AG20443 (cell line): ENCODE measurements at places on chromosomes 2 and 18.

DNA sequence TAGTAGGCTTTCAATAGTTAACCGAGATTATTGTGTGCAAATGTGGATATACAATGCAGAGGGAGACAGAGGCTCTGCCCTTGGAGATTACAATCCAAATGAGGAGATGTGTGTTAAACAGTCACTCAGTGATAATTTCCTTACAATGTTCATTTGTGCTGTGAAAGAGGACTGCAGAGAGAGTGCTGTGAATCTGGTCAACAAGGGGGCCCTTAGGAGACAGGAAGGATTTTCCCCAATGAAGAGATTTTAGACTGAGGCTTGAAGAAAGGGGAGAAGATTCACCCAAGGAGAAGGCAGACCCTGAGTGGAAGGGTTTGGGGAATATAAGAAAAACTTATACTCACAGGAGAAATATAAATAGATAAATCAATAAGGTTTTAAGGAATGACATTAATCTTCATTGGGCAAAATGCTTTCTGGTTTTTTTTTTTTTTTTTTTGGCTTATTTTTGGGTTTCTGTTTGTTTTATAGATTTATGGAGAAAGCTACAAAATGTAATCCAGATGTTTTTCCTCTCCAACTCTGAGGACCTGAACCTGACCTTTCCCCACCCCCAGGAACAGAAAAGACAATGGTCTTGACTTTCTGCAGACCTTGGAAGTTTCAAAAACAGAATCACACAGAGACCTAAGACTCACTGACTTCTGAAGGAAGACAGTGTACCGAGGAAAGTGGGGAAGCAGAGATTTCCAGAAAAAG lies 151.3 kb upstream of the SERPINE2 start:
- no peak for DNase-seq

GRCh38 chr2:3107567-3107966 lies 270.1 kb downstream of the EIPR1 start:
- DNase-seq = no peak

- DNase-seq = no peak
Observed at GRCh38 chr2:96484091-96484490, 21.1 kb downstream of the NEURL3 start.

GRCh38 chr2:19882286-19882685 lies 19.5 kb downstream of the TTC32 start:
- no peak for DNase-seq

GRCh38 chr2:64213532-64214275 lies 69.5 kb upstream of the PELI1 start:
- no peak for DNase-seq

GRCh38 chr18:76472829-76473228 lies 22.2 kb downstream of the ZNF516 start:
- no peak for DNase-seq

DNA sequence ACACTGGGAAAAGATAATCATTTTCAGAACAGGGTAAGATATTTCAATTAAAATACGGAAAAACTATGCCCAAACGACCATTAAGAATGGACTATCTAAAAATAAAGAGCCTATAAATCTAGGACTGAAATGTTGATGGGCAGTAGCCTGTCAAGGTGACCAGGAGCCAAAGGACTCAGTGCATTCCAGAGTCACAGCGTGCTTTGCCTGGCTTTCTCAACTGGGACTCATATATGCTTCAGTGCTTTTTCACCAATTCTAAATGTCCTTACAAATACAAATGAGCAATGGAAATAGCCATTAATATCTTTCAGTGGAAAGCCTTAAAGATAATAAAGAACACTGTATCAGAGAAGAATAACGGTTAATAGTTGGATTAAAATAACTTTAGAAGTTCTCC lies 35.4 kb downstream of the PREPL start:
- DNase-seq = no peak

DNA sequence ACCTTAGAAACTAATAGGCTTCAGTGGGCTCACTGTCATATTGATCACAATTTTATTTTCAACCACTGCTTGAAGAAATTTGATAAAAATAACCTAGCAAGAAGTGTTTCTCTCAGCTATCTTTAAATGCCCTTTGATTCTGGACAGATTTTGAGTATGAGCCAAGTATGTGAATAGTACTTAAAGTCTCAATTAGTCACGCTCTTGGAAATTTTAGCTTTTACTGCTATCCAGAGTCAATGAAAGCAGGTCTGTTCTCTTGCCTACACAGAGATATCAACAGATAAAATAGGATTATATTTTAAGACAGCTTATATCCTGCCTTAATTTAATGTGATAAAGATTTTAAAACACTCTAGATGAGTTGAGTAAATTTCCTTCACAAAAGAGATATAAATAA lies 337.3 kb downstream of the CBLN2 start:
- no peak for DNase-seq

- DNase-seq = peak; percentile 79
Observed at GRCh38 chr2:101597347-101597944, 100.1 kb upstream of the MAP4K4 start.

- DNase-seq = no peak
Observed at GRCh38 chr2:136809998-136810397, 44.7 kb downstream of the THSD7B start.

GRCh38 chr2:54704688-54705605 lies 18.5 kb upstream of the EML6 start:
- peak; percentile 49 for DNase-seq

- DNase-seq = peak; percentile 57
Observed at GRCh38 chr2:9288681-9289338, 82.2 kb downstream of the ASAP2 start.

GRCh38 chr2:218716070-218716469 lies 5.4 kb downstream of the TTLL4 start:
- no peak for DNase-seq

DNA sequence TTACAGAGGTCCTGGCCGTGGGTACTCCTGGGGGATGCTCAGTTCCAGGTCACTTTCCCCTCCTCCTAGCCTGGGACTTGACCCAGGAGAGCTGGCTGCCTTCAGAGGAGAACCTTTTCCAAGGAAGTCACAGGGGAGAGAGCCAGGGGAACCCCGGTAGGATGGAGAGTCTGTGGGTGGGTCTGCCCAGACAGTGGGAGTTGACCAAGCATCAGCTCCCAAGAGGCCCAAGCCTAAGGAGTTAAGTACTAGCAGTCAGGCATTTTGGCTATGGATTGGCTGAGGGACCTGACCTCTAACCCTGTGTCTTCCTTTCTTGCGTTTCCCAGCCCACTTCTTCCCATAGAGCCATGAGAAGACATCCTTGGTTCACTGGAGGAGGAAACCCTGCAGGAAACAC lies 48.8 kb upstream of the PLB1 start:
- no peak for DNase-seq

DNA sequence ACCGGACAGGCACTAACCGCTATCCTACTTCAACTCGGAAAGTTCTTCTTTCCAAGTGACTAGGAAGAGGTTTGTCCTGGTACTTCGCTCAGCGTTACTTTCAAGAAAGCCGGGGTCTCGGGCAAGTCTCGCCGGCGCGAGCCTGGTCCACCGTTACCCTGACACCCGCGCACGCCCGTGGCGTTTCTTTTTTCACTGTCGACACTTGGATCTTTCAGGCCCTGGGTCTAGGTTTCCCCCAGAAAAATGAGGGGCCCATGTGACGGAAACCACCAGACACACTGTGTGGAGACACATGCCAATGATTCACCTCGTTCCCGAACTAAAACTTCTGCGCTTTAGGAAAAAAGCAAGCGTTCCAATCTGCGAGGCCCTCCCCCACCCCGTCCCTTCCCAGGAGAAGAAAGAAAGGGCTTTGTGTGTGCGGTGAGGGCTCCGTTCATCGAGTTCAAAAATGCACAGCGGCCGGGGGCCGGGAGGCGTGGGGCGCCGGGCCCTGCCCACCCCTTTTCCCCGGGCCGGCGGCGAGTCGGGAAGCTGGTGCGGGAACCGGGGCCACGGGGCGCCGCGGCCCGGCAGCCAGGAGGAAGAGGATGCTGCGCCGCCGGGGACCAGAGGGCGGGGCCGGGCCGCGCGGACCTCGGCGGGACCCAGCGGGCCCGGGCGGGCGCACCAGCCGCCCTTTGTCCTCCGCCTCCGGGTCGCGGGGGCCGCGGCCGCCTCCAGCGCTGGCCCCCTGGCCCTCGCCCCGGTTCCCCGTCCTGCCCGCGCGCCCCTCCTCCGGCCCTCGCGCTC lies 2.6 kb downstream of the ZNF521 start:
- peak; percentile 71 for DNase-seq

DNA sequence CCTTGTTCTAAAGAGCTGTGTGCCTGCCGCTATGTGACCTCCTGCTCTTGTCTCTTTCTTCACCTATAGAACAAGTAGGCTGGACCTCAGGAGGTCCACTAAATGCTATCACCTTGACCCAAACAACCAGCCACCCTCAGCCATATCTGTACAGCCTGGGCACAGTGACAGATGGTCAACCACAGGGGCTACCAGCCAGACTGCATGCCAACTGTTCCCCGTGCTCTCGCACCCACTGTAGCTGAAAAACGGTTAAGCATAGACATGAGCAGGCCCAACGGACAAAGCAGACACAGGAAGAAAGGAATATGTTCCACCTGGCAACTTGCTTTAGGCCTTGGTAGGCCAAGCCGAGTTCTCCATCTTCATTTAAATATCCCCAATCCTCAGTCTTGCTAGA lies 43.2 kb upstream of the ACAA2 start:
- no peak for DNase-seq

- DNase-seq = peak; percentile 37
Observed at GRCh38 chr2:199810422-199811171, 40.4 kb downstream of the FTCDNL1 start.

- DNase-seq = no peak
Observed at GRCh38 chr2:55418512-55419232, 984 bp downstream of the CCDC88A start.

DNA sequence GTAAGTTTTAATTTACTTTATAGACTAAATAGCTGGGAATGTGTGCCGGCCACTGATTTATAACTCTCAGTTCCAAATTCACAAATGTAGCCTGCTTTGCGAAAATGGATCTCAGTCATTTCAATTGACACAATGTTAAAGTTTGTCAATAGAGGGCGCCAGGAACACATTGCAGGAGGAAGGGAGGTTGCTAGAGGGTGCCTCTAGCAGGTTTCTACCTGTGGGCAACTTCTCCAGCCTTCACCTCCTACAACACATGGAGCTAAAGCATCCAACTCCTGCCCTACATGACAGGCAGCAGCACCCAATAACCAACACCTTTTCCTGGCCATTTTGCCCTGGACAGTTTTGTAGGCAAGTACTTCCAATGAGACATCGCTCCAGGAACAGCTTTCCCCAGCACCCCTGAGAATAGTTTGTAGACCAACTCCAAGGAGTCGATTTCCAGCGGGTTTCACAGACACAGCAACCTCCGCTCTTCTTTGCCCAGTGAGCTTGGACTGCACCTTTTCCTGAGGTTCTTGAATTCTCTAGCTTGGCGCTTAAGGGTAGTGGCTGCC lies 784.8 kb upstream of the CDH2 start:
- DNase-seq = peak; percentile 12

DNA sequence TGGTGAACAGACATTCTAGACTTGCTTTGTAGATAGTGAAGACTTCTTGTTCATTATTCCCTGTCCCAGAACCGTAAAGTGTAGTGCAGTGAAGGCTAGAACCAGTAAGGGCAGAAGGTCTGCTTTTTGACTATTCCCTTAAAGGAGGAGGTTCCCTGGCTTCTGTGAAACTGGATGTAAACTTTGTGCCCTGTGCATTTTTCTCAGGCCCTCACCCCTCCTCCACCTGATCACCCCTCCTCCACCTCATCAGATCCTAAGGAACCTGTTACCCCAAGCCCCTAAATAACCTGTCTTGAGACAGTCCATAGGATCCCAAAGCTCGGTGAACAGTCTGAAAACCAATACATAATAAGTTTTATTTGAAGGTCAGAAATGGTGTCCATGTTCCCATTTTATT lies 33.7 kb downstream of the SFT2D3 start:
- DNase-seq = no peak

DNA sequence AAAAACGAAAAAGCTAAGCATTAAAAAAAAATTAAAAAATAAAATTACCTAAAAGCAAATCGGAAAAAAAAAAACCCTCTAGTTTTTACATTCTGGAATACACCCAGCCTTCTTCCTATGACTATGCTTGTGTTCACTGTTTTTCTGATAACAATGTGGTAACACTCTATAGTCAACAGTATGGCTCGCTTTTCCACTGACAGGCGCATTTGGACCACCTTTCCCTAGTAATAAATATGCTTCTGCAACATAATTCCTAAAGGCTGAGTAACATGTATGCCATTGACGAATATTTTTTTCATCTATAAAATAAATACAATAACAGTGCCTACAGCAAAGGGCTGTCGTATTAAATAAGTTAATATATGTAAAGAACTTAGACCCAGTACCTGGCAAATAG lies 27.9 kb downstream of the NOL10 start:
- no peak for DNase-seq

DNA sequence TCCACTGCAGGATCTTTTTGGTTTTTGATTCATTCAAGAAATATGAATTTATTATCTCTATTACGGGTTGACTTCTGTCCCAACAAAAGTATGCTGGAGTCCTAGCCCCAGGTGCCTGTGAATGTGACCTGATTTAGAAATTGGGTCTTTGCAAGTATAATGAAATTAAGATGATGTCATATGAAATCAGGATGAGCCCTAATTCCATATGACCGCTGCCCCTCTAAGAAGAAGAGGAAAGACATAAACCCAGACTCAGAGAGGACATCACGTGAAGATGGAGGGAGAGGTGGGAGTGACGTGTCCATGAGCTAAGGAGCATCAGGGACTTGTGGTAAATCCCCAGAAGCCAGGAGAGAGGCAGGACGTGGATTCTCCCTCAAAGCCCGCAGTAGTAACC lies 287.1 kb downstream of the LPIN1 start:
- DNase-seq = no peak

DNA sequence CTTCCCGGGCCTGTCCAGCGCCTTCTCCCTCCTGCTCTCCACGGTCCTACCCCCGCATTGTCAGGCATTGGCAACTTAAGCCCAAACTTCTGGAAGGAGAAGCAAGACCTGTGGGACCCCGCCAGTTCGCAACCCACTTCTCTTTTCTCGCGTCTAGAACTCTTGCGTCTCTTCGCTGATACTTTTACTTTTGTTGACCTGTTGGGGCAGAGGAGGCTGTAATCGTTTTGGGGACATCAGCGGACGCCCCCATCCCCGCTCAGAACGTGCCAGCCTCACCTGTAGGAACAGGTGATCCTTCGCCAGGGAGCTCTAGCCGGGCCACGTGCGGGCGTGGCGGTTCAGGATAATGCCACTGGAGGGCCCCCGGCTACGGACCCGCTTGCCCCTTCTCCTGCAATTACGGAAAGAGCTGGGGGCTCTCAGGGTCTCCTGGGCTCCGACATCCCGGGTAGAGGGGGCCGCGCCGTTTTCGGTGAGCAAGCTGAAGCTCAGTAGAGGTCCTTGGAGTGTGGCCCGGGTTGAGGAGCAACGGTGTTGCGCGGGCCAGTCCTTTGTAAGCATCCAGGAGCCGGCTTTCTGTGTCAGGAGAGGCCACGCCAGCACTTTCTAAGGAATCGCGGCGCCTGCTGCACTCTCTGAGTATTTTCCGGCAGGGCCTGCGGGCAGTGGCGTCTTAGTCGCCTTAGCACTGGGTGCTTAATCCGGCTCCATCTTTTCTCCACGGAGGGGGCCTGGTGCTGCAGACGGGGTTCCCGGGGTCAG lies 1.6 kb downstream of the MTCL1 start:
- peak; percentile 72 for DNase-seq

GRCh38 chr18:45050712-45051601 lies 370.3 kb downstream of the SETBP1 start:
- DNase-seq = peak; percentile 72

GRCh38 chr2:234679741-234680687 lies 183.1 kb upstream of the ARL4C start:
- DNase-seq = peak; percentile 89

GRCh38 chr2:120511947-120512710 lies 166.2 kb downstream of the INHBB start:
- no peak for DNase-seq

- DNase-seq = no peak
Observed at GRCh38 chr2:216183462-216183861, 74.3 kb downstream of the XRCC5 start.
